Keratinocyte (primary cell): ENCODE measurements at places on chromosomes 4 and X.
A peak's percentile ranks its signal among the peaks of the same experiment; 100 is the strongest.

DNA sequence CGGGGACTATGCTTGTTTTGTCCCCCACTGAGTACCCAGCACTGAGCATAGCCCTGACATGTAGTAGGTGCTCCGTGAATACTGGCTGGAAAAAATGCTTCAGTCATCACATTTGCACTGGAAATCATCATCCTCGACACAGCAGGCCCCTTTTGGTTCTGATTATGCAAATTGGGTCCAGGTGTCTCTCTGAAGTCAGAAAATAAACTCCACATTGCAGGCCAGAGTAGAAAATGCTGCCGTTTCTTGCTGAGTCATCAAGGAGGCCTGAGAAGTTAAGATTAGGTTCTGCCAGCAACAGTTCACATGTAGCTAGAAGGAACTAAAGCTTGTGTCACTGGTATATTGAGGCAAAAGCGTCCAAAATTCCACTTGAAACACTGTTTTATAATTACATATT lies 15.0 kb upstream of the STK32B start:
- H3K27me3 ChIP-seq: no peaks in the 10 kb centered on the region
- H3K4me1 ChIP-seq: peaks cover 31% of the 10 kb centered on the region
- H3K4me3 ChIP-seq: no peak overlapping the region
- H3K27ac ChIP-seq: no peak overlapping the region
- no peaks in the 10 kb centered on the region for H3K36me3 ChIP-seq
- DNase-seq: no peak

GRCh38 chr4:7411491-7411890 lies 23.2 kb downstream of the PSAPL1 start:
- H3K27me3 ChIP-seq: no peaks in the 10 kb centered on the region
- H3K27ac ChIP-seq: no peak overlapping the region
- H3K4me3 ChIP-seq: no peak overlapping the region
- no peaks in the 10 kb centered on the region for H3K36me3 ChIP-seq

DNA sequence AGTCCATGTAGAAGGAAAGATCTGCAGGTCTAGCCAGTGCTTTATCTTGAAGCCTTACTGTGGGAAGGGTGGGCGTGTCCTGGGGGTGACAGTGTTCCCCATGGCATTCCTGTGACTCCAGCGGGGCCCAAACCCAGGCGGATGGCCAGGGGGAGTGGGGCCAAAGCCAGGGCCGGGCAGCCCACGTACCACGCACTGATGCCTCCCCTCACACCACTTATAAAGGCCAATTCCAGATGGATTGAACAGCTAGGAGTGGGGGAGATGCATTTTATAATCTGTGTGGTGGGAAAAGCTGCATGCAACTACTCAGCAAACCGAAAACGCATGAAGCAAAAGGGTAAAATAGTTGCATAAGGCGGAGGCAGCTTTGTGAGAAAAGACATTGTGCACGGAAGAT lies 36.4 kb downstream of the NELFA start:
- DNase-seq: no peak
- H3K27me3 ChIP-seq: no peaks in the 10 kb centered on the region
- no peak overlapping the region for H3K4me3 ChIP-seq
- peaks cover 26% of the 10 kb centered on the region for H3K36me3 ChIP-seq
- H3K27ac ChIP-seq: no peak overlapping the region
- no peaks in the 10 kb centered on the region for H3K4me1 ChIP-seq

DNA sequence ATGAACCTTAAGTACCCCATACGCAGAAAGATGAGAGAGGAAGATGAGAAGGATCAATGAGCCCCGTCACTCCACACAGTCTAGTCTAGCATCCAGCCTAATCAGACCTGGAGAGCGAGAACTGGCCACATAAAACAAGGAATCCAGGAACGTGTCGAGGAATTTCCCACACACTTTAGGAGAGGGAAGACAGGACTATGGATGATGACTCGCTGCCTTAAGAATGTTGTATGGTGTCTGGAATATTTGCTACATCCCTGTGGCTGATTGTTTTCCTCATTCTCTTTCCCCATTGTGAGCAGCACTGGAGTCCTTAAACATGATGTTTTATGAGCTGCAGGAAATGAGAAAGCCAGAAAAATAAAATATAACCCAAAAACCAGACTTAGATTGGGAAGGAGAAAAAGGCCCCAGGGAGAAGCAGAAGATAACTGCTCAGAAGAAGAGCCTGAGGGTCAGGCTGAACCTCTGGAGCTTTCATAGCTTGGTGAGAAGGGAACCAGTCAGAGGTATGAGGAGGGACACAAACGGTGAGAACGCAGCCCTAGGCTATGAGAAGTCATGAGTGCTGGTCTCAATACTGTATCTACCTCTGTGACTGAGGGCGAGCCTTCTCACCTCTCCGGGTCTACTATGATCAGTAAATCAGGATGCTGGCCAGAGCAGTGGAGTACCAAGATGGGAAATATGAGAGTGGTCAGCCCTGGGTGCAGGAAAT lies 139.5 kb upstream of the NOCT start:
- peak overlapping the region; percentile 36 for H3K27ac ChIP-seq
- H3K4me1 ChIP-seq: peaks cover 14% of the 10 kb centered on the region
- H3K27me3 ChIP-seq: no peaks in the 10 kb centered on the region
- peak; percentile 48 for DNase-seq
- no peak overlapping the region for H3K4me3 ChIP-seq
- H3K36me3 ChIP-seq: no peaks in the 10 kb centered on the region

DNA sequence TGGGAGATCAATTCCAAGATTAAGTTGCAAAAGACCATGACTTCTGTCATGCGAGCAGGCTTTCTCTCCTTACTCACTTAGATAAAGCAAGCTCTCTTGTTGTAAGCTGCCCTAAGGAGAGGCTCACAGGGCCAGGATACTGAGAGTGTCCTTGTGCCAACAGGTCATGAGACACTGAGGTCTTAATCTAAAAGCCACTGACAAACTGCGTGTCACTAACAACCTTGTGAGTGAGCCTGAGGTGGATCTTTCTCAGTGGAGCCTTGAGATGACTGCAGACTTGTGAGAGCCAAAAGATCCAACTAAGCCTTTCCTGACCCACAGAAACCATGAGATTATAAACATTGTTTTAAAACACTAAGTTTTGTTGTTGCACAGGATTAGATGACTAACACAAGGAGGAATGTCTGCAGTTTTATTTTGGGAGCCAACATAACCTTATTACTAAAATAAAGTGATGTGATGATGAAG lies 170.5 kb downstream of the SLC39A8 start:
- H3K4me1 ChIP-seq: no peaks in the 10 kb centered on the region
- no peak overlapping the region for H3K27ac ChIP-seq
- no peaks in the 10 kb centered on the region for H3K36me3 ChIP-seq
- DNase-seq: no peak
- H3K4me3 ChIP-seq: no peak overlapping the region

GRCh38 chrX:12567857-12568256 lies 223.4 kb upstream of the PRPS2 start:
- H3K27me3 ChIP-seq: no peaks in the 10 kb centered on the region
- H3K36me3 ChIP-seq: no peaks in the 10 kb centered on the region
- no peak for DNase-seq
- peaks cover 4% of the 10 kb centered on the region for H3K4me1 ChIP-seq
- H3K27ac ChIP-seq: no peak overlapping the region
